AG08395 (cell line): ENCODE measurements at places on chromosomes 6 and 20.
A peak's percentile ranks its signal among the peaks of the same experiment; 100 is the strongest.

DNA sequence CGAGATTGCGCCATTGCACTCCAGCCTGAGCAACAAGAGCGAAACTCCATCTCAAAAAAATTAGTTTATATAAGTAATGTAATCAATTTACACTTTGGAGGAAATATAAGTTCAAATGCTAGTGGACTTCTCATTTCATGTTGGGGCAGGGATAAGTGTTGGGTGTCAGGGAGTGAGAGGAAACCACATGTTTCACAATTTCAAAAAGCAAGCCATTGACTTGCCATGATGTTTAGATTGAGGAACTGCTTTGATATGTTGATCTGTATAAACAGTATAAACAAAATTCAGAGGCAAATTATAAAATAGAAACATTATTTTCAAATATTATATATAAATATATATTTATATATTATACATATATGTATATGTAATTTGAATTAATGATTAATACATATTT, 42.7 kb downstream of the FILIP1 start:
- DNase-seq = no peak

- DNase-seq = no peak
Observed at GRCh38 chr6:3571836-3572235, 115.0 kb upstream of the SLC22A23 start.

DNA sequence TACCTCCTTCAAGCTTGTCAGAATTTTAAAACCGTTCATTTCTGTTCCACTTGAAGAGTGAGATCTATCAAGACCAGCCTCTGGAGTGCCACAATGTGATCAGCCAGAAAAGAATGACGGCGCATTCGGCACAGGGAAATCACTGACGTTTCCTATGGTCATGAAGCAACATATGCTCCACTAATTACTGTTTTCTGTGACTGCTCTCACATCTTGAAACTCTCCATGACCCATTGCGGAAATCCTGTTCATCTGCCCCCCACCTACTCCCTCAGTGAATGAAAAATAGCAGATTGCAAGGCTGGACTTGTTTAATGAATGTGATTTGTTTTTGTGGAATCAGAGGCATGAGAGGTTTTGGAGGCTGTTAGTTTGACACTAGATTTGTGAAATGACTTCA, 53.2 kb downstream of the SAMD5 start:
- DNase-seq = peak; percentile 23

DNA sequence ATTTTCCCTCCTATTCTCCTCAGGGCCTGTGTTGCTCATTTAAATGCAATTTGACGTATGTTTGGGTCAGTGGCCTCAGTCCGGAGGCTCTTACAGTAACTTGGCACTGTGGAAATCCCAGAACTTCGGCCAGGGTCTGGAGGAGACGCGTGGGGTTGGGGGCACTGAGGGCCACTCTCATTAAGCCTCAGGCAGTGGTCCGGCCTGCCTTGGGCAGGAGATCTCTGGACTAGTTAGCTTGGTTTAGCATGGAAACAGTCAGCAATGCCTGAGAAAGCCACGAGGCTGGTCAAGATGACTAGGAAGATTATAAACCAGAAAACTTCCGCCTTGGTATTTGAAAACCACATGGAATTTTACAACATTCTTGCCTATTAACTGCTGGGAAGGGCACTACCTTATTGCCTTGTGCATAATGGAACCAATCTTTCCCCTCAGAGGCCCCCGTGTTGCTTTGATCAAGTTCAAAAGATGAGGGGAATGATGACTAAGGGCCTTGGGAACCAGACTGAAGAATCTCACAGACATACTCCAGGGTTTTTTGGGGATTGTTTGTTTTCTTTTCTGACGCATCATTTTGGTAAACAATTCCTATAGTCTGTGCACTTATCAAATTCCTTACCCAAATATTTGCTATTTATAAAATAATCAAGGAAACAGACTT, 206.0 kb upstream of the PREP start:
- peak; percentile 90 for DNase-seq
